Stimulated activated CD4-positive, alpha-beta T cell treated with anti-CD3 and anti-CD28 coated beads, Interleukin-1b, Interleukin-23, amount 100 ng/mL, for 24 hours (primary cell): ENCODE measurements at places on chromosomes 5 and 9.

DNA sequence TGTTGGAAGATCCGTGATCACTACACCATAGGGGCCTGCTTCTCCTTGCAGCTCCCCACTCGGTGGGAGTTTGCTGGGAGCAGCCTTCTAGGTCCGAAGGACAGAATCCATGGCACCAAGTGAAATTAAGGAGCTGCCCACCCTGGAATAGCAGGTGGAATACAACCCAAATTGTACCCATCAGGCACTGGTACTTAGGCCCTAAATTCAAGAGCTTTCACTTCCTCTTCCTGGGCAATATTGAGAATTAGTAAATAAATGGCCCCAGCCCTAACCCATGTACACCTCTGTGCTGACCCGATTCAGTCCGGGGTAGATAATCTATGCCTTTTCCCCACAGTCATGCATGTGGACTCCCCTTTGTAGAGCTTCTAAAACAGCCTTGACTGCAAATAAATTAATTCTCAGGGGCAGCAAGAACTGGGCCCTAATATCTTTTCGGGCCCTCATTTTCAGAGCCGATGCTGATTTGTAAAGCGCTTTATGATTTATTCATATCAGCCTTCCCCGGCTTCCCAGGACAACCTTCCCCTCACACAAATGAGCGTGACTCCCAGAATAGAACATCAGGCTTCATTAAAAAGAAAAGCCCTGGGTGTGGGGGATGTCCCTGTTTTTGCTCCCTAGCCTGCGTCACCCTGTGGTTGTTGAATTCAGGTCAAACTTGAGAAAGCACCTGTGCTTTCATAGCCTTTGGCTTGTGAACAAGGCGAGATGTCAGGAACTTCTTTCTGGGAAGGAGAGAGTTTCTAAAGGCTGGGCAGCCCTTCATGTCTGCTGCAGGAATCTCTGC is 126.1 kb upstream of the TBC1D2 start:
- DNase-seq, result no peak

DNA sequence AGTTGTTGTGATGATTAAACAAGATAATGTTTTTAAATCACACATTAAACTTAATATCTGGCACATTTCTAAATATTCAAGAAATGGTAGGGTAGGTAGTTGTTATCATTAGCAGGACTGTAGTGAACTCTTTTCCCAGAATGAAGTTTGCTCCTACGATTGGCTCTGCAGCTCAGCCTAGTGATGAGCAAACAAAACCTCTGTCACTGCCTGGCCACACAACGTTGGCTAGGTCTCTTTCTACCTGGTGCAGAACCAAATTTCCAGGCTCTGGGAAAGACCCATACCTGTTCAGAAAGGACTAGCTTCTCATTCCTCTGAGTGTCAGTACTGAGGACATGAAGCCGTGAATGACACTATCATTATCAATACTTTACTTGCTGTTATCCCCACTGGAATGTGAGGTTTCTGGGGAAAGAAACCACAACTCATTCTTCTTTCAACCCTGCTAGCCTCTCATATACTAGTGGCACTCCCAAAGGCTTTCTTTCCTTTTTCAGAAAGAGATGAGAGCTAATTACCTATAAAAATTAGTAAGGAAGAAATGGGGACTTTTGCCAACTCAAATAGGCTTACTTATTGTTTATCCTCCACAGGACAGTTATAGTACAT is 219.3 kb upstream of the TRIM32 start:
- no peak for DNase-seq

DNA sequence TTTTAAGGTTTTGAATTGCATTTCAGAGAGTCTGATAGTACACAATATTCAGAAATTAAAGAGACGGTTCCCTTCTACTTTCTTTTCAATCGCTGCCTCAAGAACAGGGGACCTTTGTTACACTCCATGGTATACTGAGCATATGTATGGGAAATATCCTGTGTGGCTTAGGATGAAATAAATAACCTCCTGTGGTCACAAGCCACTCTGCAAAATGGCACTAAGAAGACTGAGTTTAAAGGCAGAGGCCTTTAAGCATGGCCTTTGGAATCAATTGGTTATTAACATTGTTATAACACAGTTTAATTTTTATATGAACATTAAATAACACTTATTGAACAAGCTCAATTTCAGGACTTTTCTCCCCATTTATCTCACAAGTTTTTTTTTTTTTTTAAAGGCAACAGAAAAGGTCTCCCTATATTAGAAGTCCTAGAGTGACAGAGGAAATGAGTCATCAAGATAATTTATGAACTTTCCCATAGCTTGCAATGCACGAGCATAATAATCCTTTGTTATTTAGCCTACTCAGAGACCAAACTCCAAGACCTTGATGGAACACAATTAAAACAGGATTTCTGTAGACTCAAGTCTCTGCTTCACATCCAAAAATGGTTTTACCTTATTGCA is 341.9 kb downstream of the TMEM167A start:
- no peak for DNase-seq

GRCh38 chr9:24832307-24832706 is 286.6 kb upstream of the IZUMO3 start:
- DNase-seq, result no peak
